Activated naive CD4-positive, alpha-beta T cell (primary cell): ENCODE measurements at places on chromosomes 16 and 17.

- no peak for DNase-seq
Measured at GRCh38 chr16:8537691-8538342, 52.5 kb downstream of the TMEM114 start.

DNA sequence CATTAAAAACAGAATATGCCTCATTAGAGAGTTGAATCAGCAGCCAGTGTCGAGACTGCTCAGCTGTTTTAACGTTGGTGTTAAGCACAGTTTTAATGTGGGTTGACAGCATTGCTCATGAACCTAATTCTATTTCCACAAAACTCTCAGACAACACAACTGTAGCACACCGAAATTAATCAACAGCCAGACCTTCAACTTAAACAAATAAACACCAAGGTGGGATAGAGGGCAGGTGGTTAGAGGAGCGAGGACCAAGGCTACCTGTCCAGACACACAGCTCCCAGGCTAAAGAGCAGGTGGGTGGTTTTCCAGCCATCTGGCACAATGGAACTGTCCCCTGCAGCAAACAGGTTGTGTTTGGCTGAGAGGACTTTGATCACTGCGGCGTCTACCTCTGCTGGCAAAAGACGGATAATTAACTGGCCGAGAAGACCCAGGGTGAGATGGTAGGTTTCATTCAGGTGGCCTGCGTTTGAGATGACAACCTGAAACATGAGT is 69.6 kb upstream of the ATP2A3 start:
- no peak for DNase-seq

- no peak for DNase-seq
Measured at GRCh38 chr17:1186214-1186820, 6.5 kb upstream of the ABR start.

GRCh38 chr16:86876499-86876898 is 298.1 kb downstream of the FOXL1 start:
- no peak for DNase-seq

DNA sequence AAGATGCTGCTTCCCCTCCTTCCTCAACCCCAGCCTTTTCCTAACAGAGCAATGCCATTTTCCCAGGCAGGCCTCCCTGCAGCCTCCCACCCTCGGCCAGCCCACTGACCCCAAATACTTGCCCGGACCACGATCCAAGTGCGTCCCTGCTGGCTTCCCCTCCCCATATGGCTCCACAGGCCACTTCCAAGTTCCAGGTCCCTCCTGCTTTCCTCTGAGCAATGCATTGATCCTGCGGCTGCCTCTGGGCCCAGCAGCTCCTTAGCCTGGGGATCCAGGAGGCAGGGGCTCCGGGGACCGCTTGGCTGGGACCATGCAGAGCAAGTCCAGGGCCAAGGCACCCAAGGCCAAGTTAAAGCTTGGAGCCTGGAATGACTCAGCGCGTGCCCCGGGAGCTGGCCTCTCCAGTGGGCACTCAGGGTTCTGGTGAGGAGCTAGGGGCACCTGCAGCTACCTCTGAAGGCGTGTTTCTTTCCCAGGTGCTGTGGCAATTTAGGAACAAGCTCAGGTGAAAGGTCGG is 51.9 kb upstream of the ENPP7 start:
- no peak for DNase-seq

DNA sequence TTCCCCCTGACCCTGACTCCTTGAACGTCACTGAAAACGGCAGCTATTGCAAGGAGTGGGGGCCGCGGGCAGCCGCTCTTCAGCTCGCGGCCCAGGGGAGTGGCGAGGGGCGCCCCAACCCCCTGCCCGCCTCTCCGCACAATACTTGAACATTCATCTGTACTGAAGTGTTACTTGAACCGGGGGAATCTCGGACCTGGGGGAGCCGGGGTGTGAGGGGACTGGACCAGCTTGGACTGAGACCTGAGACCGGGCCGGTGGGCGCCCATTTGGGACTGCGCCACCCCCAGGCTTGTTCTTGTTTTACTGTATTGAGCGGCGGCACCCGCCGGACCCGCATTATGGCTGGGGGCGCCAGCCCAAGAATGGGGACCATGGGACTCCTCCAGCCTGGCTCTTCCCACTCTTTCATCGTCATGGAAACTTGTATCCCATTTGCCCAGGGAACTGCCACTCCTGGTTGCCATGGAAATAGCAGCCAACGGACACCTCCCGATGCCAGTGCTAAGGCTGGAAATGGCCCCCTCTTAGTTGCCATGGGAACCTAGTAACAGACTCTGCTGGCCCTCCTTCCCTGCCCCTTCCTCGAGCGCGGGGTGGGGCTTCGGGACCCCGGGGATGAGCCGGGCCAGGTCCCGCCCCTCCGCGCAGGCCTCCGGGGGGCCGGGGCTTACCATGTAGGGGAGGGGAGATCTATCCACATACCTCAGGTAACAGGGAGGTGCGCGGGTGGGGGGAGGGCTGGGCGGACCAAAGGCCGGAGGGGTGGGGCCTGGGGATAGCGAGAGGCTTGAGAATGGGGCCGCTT is 805 bp upstream of the ORAI3 start:
- DNase-seq: no peak

- DNase-seq: no peak
Measured at GRCh38 chr17:78118801-78119241, 9.7 kb downstream of the TMC6 start.

DNA sequence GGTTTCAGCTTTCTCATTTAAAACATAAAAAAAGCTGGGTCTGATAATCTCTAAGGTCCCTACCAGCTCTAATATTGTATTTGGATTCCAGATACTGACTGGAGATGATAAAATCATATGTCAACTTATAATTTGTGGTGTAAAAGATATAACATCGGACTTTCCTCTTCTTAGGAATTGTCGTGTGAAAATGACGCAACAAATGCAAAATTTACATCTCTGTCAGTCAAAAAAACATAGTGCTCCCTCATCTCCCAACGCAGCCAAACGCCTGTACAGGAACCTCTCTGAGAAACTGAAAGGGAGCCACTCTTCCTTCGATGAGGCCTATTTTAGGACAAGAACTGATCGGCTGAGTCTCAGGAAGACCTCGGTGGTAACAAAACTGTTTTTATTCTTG is 197.3 kb downstream of the ANKFN1 start:
- DNase-seq: no peak

DNA sequence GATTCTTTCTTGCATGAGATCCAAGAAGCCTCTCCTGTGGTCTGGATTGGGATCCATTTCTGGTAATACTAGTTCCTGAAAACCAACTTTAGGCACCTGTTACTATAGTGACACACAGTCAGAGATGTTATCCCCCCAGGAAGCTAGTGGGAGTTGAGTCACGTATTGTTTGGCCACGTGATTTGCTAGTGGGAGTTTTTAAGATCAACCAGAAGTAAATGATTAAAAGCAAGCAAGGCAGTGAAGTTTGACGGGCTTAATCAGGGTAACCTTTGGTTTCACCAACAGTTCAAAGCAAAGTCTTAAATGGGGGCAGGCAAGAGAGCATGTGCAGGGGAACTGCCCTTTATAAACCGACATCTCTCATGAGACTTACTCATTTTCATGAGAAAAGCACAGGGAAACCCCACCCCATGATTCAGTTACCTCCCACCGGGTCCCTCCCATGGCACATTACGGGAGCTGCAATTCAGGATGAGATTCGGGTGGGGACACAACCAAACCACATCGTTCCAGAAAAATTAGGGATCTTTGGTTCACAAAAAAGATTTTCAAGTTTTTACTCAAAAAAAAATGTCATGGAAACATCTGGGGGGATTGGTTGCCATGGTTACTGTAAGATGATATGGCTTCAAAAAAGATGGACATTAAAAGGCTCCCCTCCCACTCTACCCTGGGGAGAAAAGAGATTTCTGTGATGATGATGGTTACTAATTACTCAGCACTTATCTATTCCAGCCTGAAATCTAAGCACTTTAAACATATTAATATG is 483.1 kb upstream of the ERCC4 start:
- DNase-seq: no peak

- no peak for DNase-seq
Measured at GRCh38 chr16:80671281-80671849, 130.6 kb downstream of the DYNLRB2 start.

GRCh38 chr17:69547947-69548346 is 133.4 kb downstream of the MAP2K6 start:
- no peak for DNase-seq

DNA sequence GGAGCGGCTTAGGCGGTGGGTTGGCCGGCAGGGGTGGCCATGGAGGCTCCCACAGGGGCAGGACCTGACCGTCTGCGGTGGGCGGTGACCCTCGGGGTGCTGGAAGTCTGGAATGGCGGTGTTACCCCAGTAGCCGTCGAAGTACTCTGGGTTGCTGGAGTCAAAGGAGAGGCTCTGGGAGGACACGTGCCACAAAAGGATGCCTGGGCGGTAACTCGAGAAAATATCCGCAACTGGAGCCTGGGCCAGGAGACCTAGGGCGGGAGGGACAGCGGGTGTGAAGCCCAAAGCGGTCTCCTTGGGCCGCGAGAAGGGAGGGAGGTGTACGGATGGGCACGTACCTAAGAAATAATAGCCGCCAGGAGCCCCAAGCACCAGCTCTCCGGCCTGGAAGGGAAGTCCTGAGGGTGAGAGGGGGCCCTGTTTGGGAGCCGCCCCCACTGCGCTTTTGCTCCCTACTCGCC is 4.6 kb downstream of the ITGA2B start:
- no peak for DNase-seq

DNA sequence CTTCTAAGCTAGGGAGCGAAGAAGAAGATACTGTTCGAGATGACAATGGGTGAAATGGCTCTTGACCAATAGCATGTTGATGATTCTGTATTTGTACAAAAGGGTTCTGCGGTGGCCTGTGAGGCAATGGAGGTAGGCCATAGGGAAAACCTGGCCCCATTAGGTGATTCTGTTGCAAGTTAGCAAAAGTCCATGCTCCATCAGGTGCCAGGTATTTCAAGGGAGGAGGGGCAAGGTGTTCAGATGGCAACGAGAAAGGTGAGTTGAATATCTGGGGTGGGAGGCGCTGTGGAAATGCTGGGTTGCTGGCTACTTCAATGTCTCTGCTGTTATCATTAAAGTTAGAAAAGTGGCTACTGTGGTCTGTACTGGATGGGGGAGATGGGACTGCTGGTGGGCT is 62.8 kb downstream of the CACNG1 start:
- DNase-seq: no peak

GRCh38 chr17:57518587-57519581 is 226.2 kb downstream of the CCDC182 start:
- DNase-seq: no peak

- DNase-seq: no peak
Measured at GRCh38 chr17:49342575-49342936, 19.5 kb downstream of the ZNF652 start.

DNA sequence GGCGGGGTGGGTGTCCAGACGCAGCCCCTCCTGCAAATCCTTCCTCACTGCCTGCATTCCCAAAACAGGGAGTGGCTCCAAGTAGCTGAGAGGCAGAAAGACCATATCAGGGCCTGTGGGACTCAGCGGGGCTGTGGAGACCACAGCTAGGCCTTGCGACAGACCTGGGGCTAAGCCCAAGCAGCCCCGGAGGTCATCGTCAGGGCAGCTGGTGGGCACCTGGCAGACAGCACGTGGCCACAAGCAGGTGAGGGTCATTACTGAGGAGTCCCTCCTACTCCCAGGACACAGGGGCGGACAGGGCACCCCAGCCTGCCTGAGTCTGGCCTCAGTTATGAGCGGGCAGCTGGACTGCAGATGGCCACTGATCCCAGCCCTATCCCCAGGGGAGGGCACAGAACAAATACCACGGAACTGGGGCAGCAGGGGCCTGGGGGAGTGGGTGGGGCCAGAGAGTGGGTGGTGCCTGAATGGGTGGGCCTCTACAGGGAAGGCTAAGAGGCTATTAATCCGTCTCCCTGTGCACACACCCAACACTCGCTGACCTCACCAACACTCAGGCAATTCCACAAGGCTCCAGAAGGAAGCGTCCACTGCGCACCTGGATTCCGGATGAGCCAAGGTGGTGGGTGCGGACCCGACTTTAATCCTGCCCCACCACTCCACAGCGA is 8.5 kb downstream of the HS3ST6 start:
- no peak for DNase-seq

DNA sequence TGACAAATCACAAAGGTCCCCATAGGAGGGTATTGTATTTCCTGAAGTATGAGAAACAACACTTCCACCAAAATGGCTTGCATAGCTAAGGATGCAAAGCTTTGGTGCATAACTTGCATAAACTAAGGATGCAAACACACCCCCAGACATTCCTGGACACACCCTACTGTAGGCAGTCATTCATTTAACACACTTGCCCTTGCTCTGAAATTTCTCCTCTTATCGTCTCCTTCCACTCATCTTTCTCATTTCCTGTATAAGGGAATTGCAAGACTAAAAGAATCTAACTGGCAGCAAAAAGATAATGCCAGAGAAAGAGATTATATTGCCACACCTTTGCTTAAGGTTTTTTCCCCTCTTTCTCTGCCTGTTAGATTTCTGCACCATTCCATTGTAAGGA is 28.3 kb downstream of the CHD9 start:
- DNase-seq: no peak

DNA sequence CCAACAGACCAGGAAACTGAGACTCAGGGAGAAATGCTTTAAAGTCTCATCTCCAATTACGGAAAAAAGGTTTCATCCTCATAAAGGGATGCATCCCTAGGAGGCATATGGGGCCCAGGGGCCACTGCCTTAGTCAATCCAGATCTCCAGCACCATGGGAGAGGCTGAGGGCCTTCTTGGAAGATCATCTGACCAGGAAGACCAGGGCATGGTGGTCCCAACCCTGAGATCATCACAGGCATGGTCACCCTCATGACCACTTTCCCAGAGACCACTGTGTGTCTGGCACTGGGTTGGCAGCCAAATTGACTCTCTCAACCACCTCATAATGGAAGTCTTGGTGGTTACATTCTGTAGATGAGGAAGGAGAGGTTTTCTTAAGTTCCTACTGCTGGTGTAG is 23.4 kb upstream of the CES5A start:
- no peak for DNase-seq

GRCh38 chr17:14813649-14814370 is 451.3 kb downstream of the PMP22 start:
- no peak for DNase-seq

GRCh38 chr16:55622930-55623561 is 32.7 kb upstream of the SLC6A2 start:
- DNase-seq: no peak

GRCh38 chr16:75060723-75061122 is 55.9 kb downstream of the LDHD start:
- no peak for DNase-seq

DNA sequence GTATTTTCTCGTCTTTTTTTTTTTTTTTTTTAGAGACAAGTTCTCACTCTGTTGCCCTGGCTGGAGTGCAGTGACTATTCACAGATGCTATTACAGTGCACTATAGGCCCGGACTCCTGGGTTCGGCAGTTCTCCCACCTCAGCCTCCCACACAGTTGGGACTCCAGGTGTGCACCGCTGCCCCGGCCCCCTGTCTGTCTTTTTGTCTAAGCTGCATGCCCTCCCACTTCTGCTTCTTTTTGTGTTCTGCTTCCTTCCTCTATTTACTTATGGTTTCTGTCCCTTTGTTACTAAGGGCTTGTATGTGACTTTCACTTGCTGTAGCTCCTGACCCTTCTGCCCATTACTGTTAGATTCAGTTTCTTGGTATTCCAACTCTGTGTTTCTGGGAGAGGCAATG is 20.5 kb downstream of the SLC7A6 start:
- DNase-seq: no peak
